HepG2 (cell line): ENCODE measurements at places on chromosomes 13 and 19. TPM values are rescaled to one million over a fixed set of nuclear protein-coding genes. Genes with fewer than 3 reads are reported as not detected.

DNA sequence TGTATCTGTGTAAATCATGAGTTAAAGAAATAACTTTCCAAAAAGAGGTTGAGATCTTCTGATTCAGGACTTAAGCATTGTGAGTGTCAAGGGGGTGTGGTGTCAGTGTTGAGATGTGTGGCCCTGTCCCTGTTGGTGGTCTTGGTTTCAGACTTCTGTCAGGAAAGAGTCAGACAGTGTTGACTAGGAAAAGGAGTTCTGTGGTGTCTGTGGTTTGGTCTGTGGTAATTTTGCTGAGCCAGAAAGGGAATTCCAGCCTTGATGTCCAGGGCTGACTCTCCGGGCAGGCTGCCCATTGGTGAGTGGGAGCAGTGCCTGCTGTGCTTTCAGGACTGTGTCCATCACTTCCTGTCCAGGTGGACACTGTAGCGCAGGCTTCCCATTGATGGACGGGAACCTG lies 39.8 kb upstream of the IGFL4 start:
- DNase-seq, result no peak

GRCh38 chr19:52896431-52897137 lies 851 bp downstream of the ZNF320 start:
- DNase-seq, result no peak

DNA sequence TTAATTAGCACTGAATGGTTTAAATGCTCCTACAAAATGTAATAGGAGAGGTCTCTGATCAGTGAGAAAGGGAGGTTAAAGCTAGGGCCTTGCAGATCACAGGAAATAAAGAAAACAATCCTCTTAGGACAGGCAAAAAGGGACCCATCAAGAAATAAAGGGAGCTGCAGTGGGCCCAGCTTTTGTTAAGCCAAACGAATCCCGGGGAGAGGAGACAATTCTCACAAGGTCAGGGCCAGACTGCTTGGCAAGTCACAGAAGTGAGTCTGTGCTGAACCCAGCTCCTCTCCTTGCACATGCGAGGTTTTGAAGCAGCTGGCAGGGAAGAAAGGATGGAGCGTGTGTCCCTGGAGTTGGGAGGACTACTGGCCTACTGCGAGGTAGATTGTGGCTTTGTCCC lies 285.8 kb downstream of the COG6 start:
- no peak for DNase-seq

DNA sequence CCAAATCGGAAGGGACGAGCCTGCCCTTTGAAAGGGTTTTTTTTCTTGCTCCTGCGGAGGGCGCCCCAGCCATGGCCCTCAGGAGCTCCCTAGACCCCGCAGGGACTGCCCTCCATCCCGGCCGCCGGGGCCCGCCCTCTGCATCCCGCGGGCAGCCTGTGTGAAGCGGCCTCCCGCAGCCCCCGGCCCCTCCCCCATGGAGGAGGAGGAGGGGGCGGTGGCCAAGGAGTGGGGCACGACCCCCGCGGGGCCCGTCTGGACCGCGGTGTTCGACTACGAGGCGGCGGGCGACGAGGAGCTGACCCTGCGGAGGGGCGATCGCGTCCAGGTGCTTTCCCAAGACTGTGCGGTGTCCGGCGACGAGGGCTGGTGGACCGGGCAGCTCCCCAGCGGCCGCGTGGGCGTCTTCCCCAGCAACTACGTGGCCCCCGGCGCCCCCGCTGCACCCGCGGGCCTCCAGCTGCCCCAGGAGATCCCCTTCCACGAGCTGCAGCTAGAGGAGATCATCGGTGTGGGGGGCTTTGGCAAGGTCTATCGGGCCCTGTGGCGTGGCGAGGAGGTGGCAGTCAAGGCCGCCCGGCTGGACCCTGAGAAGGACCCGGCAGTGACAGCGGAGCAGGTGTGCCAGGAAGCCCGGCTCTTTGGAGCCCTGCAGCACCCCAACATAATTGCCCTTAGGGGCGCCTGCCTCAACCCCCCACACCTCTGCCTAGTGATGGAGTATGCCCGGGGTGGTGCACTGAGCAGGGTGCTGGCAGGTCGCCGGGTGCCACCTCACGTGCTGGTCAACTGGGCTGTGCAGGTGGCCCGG lies 815 bp downstream of the MAP3K10 start:
- DNase-seq, result no peak

ZNF221 gene
- 0.40 and 0.48 TPM in 2 replicates for polyA plus RNA-seq
